ENCODE measurements at places on chromosomes 5 and 9.

DNA sequence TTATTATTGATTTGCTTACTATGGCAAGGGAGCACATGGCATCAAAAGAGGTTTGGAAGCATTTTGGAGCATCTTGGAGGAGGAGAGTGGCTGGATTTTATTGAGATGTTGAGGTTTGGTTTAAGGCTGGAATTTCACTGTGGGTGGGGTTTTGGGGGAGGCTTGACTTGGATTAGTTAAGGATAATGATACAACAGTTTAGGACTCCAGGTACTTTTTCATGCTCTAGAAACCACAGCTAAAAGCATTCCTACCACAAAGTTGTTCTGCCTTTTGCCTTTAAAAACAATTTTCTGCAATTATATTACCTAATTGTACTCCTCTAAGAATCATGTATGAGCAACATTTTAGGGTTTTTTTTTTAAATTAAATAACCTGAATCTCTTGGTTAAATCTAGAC is 5.0 kb downstream of the GCNT4 start:
- DNase-seq, result no peak

- DNase-seq, result no peak
Measured at GRCh38 chr5:169003721-169004541, 297.0 kb downstream of the SLIT3 start.

DNA sequence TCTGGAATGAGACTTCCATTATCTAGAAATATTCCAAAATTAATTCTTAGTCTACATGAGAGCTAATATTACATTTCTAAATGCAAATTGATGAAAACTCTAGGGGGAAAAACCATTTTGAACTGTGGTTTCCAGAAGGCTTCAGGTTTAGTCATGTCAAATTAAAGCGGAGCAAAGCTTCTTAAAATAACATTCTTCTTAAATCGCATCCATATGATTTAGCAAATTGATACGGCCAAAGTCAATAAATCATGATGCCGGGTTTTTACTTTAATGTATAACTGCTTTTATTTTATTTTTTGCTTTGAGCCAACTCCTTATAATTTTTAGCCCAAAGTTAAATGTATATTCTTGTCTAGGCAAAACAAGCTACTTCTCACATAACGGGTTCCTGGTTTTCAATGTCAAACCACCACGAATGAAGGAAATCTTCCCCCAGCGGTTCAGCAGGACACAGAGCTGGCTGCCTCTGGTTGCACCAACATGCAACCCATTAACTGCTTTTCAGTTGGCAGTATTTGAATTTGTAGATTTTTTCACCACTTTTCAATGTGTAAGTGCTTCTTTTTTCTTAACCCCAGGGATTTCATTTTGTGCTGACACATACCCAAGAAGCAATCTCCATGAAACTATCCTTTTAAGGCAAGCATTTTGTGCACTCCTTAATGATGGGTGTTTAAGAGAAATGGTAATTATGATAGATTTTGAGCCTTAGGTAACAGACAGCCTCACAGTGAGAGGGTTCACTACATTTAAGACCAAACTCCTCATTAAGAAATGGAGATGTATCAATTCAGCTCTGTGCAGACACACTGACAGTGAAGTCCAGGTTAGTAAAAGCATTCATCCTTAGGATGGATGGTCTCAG is 35.5 kb downstream of the EFNA5 start:
- DNase-seq, result no peak

DNA sequence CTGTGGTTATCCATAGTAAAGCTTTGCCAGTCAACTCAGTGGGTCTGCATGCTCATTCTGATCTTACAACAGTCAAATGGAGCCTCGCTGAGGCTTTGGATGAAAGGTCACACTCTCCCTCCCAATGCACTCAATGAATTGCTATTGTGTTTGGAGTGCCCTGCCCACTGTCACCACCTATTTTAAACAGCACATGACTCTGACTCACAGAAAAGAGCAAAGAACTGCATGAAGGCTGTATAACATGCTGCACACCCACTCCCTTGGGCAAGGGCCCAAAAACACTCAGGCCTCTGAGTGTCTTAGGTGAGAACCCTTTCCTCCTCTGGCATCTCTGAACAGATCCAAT is 118.7 kb upstream of the CCDC112 start:
- no peak for DNase-seq

DNA sequence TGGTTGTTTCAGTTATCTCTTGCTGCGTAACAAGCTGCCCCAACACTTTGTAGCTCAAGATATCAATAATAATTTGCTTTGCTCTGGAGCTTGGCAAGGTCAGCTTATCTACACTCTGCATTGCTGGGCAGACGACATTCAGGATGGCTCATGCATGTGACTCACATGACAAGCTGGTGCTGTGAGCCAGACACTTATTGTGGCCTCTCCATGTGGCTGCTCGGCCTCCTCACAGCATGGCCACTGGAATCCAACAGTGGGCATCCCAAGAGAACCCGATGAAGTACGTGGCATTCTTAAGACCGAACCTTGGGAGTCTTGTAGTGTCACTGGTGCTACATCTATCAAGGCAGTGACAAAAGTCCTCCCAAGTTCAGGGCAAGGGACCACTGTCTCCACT is 94.2 kb upstream of the MVB12B start:
- no peak for DNase-seq

GRCh38 chr9:96499257-96499656 is 49.3 kb downstream of the HABP4 start:
- DNase-seq, result no peak

- DNase-seq, result no peak
Measured at GRCh38 chr5:139745132-139745799, 50.3 kb upstream of the PSD2 start.

DNA sequence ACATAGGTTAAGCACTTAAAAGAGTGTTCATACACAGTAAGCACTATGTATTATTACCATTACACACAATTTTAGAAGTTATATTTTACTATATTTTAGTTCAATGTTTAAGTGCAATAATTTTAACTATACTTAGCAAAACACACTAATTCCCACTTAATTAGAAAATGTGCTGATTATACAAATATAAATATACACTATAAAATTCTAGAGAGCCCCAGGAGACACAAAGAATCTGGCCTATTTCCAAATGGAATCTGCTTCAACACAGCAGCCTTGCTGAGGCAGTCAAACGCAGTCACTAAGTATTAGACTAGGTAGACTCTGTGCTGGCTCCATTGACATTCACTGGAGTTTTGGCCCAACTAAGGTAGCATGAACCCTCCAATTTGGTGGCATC is 160.9 kb downstream of the CETN3 start:
- no peak for DNase-seq

GRCh38 chr5:11075035-11075805 is 314.2 kb upstream of the DAP start:
- no peak for DNase-seq

DNA sequence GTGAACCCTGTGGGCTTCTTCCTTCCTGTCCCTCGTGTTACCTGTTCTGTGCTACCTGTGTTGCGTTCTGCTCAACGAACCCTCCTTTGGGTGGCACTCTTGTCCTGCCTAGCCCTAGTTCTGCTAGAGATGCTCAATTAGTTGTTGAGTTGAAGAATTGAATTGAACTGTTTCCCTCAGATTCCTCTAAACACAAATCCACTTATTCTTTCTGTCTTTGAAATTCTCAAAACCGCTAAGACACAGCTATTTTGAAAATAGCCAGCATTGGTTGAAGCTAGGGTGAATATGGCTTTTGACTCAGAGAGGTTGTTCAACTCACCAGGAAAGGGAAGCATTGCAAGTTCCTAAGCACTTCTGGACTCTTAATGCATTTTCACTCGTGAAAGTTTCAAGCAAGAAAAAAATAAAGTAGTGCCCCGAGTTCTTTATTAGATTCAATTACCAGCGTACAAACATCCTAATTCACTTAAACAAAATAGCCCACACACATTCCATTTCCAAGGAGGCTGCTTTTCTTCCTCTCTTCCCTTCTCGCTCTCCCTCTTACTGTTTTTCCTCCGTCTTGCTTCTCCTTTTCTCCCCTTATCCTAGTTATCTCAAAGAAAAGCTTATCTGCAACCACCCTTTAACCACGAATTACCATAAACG is 642 bp upstream of the ITGA1 start:
- DNase-seq, result no peak

- no peak for DNase-seq
Measured at GRCh38 chr9:79006546-79006945, 565.2 kb upstream of the TLE4 start.

DNA sequence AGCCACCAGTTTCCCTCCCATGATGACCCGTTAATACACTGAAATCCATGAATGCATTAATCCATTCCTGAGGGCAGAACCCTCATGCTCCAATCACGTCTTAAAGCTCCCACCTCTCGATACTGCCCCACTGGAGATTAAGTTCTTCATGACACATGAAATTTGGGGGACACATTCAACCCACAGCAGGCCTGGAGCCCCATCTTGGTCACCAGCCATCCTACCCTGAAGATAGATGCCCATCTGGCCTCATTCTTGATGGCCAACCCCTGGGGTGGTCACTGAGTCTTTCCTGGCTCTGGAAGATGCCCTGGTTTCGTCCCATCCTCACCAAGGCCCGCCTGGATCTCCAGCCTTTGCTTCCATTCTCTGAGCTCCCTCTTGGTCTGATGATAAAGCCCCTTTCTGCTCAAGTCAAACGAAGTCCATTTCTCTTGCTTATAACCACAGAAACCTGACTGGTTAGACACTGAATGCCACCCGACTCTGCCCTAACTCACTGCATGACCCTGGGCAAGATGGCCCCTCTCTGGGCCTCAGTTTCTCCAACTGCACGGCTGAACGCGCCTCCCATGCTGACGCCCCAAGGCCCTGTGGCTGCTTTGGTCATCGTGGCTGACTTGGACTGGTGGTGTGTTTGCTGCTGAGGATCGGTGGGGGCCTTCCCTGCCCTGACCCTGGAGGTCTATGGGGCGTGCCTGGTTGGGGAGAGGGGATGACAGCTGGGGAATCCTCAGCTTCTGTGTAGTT is 138.4 kb upstream of the IER5L start:
- DNase-seq, result no peak

GRCh38 chr5:108937221-108937620 is 189.5 kb downstream of the FER start:
- DNase-seq, result no peak

DNA sequence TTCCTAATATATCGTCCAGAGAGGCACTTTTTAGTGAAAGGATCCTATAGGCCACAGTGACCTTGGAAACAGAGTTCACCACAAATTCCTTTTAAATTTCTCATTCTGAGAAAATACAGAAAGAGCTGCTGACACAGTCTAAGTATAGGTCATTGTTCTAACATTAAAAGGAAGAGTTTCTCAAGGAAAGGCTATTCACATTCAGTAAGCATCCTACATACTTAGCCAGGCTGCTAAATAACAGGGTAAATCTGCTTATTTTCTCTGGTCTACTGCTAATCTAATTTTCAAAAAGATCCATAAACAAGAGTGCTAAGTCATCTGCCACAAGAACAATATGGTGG is 313.7 kb downstream of the PDE4D start:
- DNase-seq, result no peak

DNA sequence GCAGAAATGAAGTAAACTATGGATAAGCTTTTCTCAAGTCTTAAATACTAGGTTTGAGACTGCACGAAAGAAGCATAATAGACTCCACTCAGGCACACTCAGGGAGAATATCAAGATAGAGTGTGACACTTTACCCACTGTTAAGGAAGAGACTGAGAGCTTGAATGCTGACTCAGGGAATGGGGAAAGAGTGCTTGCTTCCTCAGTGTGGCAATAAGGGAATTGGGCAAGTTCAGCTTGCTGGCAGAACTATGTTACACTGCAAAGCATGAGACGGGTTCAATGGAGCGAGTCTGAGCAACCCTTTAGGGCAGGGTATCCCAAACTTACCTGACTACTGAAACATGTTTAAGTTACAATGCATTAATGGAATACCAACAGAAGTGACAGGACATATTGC is 237.7 kb upstream of the MEF2C start:
- peak; percentile 12 for DNase-seq

- no peak for DNase-seq
Measured at GRCh38 chr9:89996773-89997172, 392.0 kb downstream of the GADD45G start.

- DNase-seq, result no peak
Measured at GRCh38 chr5:131196331-131196730, 25.6 kb downstream of the LYRM7 start.

GRCh38 chr5:180438785-180439780 is 55.1 kb upstream of the CNOT6 start:
- DNase-seq, result no peak

DNA sequence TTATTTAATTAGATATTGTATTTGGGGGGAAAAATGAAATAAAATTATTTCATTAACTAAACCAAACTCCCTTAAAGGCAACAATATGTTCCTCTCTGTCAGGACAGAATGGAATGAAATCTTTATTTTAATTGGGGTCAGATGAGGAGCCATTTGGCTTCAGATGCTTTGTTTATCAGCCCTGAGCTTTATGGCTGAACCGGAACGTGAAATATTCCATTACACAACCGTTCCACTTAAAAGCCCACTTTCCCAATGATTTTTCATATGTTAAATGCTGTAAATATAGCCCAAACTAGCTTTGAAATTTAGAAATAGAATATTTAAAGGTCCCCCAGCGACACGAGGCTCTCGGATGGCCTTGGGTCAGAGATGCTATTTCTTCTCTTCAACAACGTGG is 149.5 kb downstream of the CRB2 start:
- DNase-seq, result no peak

- DNase-seq, result no peak
Measured at GRCh38 chr9:96661711-96662110, 6.6 kb upstream of the PRXL2C start.

GRCh38 chr5:152638996-152639552 is 234.0 kb upstream of the NMUR2 start:
- no peak for DNase-seq

DNA sequence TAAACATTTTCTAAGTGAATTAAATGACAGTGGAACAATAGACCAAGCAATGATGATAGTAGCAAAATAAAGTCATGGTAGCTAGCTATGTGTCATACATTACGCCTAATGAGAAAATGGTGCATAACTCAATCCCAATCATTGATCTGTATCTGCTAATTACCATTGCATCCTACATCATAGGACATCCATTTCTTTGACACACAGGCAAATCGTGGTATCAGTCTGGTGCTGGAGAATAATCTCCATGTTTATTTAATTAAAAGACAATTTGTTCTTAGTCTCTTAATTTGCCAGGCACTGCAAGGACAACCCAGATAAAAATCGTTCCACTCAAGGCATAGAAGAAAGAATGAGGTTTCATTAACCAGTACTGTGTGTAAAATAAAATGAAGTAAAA is 89.6 kb upstream of the SMC5 start:
- DNase-seq, result no peak

GRCh38 chr5:154514331-154514730 is 36.3 kb upstream of the HAND1 start:
- DNase-seq, result no peak

- no peak for DNase-seq
Measured at GRCh38 chr9:33748633-33749304, 46.6 kb upstream of the PRSS3 start.

- no peak for DNase-seq
Measured at GRCh38 chr5:152353001-152353400, 52.1 kb downstream of the NMUR2 start.
